HFF-Myc (cell line): ENCODE measurements at places on chromosomes 1 and 21.

GRCh38 chr1:86018283-86018923 lies 138.2 kb downstream of the COL24A1 start:
- DNase-seq = no peak

DNA sequence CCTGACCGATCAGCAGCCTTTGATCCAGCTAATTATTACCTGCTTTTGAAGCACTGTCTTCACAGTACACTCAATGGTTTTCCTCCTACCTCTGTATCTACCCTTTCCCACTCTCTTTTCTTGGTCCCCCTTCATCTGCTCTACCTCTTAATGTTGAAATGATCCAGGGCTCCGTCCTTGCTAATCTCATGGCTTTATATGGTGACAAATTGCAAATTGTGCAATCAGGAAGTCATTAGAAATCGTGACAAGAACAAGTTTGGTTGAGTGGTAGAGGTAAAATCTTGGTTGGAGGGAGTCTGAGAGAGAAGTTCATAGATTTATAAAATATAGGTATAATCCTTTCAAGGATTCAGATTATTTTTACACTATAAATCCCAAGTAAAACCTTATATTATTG lies 9.6 kb upstream of the CYB5R1 start:
- no peak for DNase-seq

- DNase-seq = no peak
Measured at GRCh38 chr1:9439074-9439761, 100.0 kb upstream of the SLC25A33 start.

GRCh38 chr1:158952416-158952815 lies 21.1 kb downstream of the PYHIN1 start:
- DNase-seq = no peak

- no peak for DNase-seq
Measured at GRCh38 chr1:74586253-74586897, 74.0 kb upstream of the LRRC53 start.

GRCh38 chr1:113036639-113037321 lies 36.2 kb upstream of the LRIG2 start:
- DNase-seq = no peak

DNA sequence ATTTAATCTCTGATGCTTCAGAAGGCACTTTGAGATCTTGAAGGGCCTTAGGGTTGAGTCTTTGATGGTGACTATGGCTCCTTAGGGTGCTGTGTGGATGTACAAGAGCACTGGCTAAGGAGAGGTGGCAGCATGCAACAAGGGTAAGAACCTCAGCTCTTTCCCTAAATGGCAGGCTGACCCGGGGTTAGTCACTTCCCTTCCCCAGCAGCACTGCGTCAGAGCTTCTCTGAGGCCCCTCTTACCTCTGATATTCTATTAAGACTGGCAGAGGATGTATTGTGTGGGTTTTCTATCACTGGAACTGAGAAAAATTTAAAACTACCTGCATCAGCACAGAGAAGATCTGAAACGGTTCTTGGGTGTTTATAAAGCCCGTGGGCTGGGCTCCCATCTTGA lies 11.8 kb downstream of the C1orf116 start:
- no peak for DNase-seq

GRCh38 chr1:53627666-53628065 lies 111.3 kb downstream of the GLIS1 start:
- no peak for DNase-seq

- peak; percentile 25 for DNase-seq
Measured at GRCh38 chr1:150765296-150765976, at the start of gene CTSS. Gene CTSS (minus strand): TSS chr1:150765778. CDS start chr1:150764763, 1,015 bp downstream.

DNA sequence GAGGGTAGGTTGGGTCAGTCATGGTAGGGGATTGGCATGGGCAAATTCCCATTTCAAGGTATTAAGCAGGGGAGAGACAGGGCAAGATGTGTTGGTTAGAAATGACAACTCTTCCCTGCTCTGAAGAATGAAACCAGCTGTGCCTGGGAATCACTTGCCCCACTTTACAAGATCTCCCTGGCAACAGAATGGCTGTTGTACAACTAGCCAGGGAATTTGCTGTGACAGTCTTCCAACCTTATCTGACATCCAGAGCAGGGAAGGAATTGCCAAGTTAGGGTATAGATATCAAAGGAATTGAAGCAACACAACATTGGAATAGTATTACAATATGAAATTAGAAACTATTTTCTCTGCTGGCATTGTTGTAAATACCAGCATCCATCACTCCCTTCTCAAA lies 154.7 kb downstream of the CACNA1E start:
- no peak for DNase-seq

- DNase-seq = no peak
Measured at GRCh38 chr1:211939876-211940468, 95.4 kb downstream of the INTS7 start.

DNA sequence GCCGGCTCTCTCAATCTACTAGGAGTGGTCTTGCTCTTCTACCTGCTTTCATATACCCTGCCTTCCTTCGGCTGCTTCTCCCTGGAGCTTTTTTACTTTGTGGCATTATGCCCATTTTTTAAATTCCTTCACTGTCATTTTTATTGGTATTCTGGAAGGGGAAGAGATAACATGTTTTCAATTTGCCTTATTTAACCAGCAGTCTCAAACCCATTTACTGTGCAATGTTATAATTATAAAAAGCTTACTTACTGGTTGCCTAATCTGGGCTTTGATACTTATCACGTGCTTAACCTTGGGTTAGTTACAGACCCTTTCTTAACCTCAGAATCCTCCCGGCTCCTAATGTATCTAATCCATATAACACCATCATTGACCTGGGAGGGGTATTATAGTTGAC lies 128.1 kb downstream of the SIPA1L2 start:
- DNase-seq = no peak

DNA sequence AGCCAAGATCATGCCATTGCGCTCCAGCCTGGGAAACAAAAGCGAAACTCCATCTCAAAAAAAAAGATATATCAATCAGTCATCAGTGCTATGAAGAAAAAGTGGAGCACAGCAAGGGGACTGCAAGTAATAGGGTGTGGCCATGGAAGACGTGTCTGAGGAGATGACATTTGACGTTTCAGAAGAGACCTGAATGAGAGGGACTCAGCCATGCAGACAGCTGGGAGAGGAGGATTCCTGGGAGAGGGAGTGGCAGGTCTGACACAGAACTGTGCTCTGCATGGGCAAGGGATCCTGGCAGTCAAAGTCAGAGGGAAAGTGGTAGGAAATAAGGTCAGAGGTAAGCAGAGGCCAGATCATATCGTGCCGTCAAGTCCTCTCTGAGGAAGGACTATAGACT lies 3.3 kb downstream of the LAX1 start:
- no peak for DNase-seq

- no peak for DNase-seq
Measured at GRCh38 chr1:235206533-235207208, 45.6 kb upstream of the RBM34 start.

DNA sequence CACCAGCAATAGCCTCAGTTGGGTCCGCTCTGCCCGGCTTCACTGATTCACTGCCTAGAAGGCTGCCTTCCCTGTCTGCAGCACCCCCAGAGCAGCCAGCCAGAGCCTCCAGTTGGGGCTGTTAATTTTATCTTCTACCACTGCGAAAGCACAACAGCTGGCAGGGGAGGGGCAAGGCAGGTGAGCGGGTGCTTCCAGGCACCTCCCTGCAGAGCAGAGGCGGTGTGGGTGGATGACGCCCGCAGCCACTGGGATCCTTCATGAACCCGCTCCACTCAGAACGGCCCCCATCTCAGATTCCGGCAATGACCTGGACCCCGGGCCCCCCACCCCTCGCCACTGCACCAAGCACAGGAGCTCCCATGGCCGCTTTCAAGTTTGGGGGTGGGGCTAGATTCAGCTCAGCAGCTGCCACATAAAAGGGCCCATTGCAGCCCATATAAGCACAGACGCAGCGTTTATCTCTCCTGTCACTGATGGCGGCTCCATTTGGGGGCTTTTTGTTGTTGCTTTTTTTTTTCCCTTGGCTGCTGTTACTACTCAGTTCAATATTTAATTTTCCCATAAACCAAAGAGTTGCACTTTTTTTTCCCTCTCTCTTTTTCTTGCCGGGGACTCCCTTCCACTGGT lies 128.0 kb upstream of the KLHDC7A start:
- no peak for DNase-seq

DNA sequence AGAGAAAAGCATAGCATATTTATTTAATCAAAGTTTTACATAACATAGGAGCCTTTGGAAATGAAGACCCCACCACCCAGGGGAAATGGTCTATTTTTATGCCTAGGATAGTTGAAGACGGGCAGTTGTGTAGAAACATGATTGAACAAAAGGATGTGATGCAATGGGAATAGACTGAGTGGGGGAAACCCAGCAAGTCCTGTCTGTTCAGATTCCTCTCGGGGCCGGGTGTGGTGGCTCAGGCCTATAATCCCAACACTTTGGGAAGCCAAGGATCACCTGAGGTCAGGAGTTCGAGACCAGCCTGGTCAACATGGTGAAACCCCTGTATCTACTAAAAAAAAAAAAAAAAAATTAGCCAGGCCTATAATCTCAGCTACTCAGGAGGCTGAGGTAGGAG lies 298.3 kb downstream of the MATN1 start:
- DNase-seq = no peak

DNA sequence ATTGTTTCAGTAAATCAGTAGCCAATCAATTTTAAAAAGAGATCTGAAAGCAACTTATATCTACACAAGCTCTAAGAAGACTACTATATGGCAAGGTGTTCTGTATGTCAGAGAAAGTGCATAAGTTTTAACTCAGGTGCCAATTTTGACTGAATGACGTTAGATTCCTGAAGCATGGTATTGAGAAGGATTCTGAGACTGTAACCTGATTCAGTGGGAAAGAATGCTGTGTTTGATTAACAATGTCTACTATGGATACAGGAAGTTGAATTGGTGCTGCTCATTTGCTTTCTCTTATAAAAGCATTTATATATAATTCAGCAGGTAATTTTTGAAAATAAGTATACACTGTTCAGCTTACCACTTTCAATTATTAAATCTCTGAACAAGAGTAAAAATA lies 156.3 kb downstream of the PAPPA2 start:
- DNase-seq = no peak

DNA sequence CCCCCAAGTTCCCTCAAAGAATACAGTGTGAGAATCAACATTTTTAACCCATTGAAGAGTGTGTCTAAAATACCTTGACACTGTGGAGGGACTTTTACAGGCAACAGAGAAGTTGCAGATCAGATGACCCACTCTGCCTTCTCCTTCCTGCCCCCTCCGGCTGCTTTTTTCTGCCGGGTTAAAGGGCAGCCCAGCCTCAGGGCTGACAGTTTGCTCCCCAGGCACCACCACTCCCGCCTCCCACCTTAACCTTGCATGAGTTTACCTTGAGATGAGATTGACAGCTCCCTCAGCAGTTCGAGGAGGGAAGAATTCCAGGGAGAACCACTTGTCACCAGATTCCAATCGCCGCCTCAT lies 3.2 kb downstream of the MTHFR start:
- DNase-seq = no peak

GRCh38 chr1:44947063-44947773 lies 39.2 kb downstream of the EIF2B3 start:
- DNase-seq = peak; percentile 73

- no peak for DNase-seq
Measured at GRCh38 chr1:35298464-35298863, 30.0 kb downstream of the ZMYM4 start.

DNA sequence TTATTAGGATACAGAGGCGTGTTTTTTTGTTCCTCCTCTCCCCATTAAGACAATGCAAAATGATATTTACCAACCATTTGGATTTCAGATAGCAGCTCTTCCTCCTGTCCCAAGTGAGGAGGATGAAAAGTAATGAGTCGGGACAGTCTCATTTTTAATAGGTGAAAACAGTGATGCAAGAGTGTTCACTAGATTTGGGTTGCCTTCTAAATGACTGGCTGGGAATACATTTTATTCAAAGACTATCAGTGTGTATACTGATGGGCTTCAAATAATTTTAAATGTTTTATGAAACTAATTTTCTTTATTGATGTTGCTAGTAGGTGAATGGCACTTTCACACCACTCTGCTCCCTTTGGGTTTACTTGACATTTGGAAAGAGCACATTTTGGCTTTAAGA lies 2.1 kb downstream of the RCOR3 start:
- no peak for DNase-seq

DNA sequence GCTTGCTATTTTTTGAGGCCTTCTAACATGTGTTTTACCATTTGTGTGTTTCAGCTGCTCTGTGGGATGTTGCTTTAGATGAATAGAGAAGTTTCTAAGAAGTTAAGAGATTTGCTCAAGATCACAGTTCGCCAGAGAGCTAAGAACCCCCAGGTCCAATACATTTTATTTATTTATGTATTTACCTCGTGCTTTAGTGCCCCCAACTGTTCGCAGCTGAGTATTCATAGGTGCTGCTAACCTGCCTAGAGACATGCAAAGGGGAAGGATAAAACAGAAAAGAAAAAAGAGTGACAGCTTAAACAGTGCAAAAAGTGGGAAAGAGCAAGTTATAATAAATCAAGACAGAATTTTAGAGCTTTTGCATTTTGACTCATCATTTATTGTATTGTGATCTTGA lies 31.1 kb downstream of the NFYC start:
- DNase-seq = no peak

- DNase-seq = no peak
Measured at GRCh38 chr1:208347191-208347590, 103.0 kb upstream of the PLXNA2 start.

- DNase-seq = no peak
Measured at GRCh38 chr1:161440312-161440894, 64.9 kb upstream of the FCGR2A start.

- DNase-seq = peak; percentile 30
Measured at GRCh38 chr1:43293896-43294760, 6.7 kb upstream of the TIE1 start.

DNA sequence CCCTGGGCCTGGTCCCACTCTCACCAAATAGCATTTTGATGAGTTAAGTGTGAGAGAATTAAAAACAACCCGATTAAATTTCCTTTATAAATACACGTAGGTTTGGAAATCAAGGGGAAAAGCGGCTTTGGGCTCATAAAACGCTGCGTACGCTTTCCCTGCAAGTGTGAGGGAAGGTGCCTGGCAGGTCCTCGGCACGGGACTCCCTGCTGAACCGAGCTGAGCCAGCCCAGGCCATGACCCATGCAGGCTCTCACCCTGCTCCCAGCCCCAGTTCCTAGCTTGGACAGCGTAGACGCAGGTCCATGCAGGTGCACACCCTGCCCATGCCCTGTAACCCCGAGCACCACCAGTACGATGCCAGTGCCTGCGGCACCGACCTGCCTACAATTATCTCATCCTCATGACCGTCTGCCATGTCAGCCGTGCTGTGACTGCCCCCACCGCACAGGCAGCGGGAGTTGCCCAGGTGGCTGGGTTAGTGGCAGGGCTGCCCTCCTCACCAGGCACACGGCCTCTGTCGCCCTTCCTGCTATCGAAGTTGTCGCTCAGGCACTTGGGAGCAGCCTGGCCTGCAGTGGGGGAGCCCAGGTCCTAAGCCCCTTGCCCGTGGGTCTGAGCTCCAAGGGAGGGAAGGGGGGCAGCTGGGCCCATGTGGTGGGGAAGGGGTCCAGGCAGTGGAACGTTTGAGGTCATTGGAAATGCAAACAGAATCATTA lies 41.0 kb upstream of the ACTRT2 start:
- DNase-seq = no peak

DNA sequence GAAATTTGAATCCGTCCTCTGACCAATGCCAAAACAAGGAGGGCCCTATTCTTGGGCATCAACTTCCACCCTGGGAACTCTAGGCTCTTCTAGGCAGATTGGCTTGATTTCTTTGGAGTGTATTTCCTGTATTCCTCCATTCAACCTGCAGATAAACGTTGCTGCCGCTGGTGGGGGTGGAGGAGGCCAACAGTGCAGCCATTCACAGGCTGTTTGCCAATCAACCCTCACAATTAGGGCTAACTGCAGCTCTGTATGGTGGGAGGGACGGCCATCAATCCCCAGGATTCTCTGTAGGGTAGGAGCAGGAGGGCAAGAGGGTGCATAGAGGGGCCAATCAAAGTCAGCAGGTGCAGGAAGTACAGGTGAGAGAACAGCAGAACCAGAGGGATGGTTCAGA lies 273.1 kb upstream of the PROX1 start:
- no peak for DNase-seq
